ENCODE measurements at places on chromosomes 7 and 10.

- no peak for DNase-seq
Observed at GRCh38 chr7:154578336-154578735, 424.6 kb downstream of the PAXIP1 start.

DNA sequence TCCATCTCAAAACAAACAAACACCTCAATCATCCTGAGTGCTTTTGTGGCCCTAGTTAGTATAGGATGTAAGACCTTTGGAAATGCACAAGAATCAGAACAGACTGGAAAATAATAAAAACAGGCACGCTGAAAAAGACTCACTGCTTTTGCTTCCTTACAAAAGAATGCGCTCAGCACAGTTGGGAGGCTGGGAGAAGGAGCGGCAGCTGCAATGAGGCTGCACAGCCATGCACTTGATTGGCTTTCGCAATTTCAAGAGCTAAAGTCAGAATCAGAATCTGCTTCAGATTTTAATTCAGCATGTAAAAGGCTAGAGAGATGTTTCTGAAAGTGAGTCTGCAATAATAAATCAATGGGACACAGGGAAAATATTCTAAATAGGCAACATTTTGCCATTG is 97.2 kb downstream of the FRMD4A start:
- no peak for DNase-seq

- DNase-seq: no peak
Observed at GRCh38 chr7:71696511-71696910, 564.6 kb downstream of the GALNT17 start.

- DNase-seq: no peak
Observed at GRCh38 chr10:13820964-13821337, 234.2 kb downstream of the PRPF18 start.

DNA sequence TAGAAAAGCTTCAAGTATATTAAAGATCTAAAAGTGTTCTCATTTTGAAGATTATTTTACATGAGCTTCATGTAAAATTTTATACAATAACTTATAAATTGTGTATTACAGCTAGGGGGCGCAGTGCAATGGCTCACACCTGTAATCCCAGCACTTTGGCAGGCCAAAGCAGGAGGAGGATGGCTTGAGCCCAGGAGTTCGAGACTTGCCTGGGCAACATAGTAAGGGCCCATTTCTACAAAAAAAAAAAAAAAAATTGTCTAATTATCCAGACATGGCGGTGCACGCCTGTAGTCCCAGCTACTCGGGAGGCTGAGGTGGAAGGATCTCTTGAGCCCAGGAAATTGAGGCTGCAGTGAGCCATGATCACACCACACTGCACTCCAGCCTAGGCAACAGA is 16.6 kb downstream of the ACBD5 start:
- peak; percentile 5 for DNase-seq

- DNase-seq: no peak
Observed at GRCh38 chr10:6400821-6401465, 179.1 kb downstream of the PRKCQ start.

DNA sequence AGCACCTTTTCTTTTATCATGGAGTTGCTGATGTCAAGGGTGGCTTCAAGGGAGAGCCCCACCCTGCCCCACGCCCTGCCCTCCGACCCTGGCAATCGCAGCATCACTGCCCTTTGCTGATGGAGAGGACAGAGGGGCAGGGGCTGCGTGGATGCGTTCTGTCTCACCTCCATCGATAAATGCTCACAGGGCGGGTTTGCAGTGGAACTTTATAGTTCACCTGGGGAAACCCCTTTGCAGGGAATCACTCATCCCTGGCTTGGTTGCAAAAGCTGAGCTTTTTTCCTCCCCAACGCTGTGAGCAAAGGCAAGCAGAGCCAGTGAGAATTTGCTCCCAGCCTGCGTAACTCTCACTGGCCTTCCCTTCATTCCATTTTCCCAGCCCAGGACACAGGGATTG is 176.8 kb downstream of the WDR37 start:
- no peak for DNase-seq

DNA sequence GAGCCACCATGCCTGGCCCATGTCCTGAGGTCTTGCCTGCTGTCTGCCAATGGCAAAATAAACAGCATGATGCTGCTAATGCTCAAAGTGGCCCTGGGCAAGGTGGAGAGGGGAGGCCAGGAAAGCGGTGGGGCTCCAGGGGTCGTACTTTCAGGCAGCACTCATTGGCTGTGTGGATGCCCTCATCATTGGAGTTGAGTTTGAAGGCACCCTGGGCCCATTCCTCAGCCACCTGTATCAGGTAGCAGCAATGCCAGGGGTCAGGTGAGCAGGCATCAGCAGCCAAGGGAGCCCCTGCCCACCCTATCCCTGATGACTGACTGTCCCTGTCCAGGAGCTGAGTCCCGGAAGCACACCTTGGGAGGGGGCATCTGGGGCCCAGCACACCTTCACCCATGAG is 902.5 kb upstream of the ZNF722 start:
- DNase-seq: no peak

- no peak for DNase-seq
Observed at GRCh38 chr7:105791926-105792325, 84.5 kb downstream of the ATXN7L1 start.

- DNase-seq: no peak
Observed at GRCh38 chr10:95352684-95353083, 61.9 kb upstream of the PDLIM1 start.

GRCh38 chr7:108135446-108136190 is 5.5 kb upstream of the LAMB4 start:
- DNase-seq: no peak

DNA sequence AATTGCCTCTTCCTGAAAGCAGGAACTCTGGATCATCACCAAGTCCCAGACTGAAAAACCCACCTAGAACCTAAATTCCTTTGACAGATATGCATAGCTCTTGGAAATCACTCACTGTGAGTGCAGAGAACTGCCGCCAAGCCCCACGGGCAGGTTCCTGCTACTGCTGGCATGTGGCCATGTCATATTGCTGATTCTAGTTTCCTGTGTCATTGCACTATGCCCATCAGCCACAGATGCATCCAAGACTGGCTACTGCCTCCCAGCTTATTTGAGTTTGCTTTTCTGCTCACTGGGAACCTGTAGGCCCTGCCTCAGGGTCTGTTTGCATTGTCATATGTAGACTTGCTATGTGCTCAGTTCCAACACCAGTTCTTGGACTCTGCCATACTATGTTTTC is 786.0 kb downstream of the GRID1 start:
- DNase-seq: no peak

GRCh38 chr10:131169146-131169545 is 142.4 kb downstream of the TCERG1L start:
- no peak for DNase-seq

DNA sequence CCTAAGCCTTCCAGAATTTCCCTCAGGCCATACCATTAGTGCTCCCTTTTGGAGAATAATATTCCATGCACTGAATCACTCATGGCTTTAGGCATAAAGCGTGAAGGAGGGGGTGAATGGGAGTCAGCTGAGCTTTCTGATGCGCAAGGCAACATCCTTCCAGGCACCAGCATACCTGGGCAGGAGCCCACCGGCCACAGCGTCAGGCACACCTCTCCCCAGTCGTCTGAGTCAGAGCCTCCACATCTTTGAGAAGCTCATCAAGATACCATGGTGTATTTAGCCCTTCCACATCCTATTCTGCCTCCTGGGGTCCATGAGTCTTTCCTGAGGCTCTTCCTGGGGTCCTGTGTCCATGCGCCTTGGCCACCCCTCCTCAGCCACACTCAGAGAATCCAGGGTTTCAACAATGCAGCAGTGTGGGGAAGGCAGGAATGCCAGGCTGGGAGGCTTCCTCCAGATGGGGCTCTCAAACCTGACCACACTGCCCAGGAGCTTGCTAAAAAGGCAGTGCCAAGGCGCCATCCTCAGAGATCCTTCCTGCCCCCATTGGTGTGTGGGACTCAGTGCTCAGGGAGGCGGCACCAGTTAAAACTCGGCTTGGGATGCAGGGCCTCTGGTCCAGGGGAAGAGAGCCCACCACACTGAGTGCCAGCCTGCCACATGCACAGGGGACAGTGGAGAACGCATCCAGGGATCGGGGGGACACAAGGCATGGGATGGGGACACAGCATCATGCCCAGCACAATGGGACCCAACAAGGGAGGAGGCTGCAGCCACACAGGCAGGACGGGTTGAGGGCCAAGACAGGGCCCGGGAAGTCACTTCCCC is 31.6 kb downstream of the RASGEF1A start:
- peak; percentile 7 for DNase-seq

DNA sequence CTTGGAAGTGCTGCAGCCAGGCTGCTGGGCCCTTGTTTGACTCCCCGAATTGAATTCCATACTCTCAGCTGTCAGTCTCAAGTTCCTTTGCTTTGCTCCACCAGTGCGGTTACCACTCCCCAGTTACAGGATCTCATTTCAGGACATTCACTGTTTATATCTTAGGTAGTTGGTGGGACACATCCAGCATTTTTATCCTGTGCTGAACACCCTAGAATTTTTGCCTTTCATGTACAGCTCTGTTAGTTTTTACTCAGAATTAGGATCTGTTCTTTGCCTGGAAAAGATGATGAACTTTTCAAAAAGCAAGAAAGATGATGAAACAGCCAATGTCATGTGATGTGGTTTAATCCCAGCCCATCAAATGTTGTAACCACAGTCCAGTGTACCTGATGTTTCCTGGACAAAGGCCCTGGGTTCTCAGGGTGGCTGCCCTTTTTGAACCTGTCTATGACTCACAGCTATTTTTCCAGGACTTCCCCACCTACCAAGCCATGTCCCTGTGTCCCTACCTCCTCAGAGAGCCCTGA is 149.7 kb downstream of the NOC3L start:
- DNase-seq: no peak

DNA sequence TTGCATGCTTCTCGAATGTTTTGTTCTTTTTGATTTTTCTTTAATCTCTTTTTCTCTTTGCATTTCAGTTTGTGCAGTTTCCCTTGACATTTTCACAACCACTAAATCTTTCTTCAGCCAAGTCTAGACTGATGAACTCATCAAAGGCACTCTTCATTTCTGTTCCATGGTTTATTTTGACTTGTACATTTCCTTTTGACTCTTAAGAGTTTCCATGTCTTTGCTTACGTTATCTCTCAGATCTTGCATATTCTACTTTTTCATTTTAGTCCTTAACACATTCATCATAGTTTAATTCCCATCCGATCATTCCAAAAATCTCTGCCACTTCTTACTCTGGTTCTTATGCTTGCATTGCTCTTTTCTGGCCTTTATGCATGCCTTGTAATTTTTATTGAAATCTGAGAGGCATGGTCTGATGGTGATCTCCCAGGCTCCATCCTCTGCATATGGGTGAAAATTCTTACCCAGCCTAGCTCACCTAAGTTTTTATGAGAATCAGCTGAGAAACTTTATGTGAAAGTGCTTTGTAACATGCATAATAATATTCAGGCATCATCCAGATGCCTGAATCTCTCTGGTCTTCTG is 202.8 kb upstream of the IGFBP3 start:
- no peak for DNase-seq

DNA sequence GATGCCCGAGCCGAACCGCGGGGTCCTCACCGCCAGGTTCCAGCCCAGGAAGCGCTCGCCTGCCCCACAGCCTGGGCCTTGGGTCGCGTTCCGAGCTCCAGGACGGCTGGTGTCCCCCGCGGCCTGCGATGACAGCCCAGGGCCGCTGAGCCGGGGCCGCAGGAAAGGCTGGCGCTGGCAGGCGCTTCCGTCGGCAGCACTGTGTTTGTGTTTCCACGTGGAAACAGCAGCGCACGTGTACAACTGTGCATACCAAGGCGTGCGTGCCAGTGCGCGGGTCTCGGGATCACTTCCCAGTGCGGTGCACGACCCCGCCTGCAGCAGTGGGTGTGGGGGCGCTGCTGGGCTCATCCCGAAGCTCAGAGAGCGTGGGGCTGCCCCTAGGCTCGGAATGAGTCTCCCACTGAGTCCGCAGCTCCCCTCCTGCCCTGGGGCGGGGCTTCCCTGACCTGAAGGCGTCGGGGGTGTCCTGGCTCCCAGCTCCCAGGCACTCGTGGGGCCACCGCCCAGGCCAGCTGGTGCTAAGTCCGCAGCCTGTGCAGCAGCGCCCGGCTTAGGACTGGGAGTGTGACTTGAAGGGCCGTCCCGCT is 17.2 kb downstream of the AP5Z1 start:
- DNase-seq: no peak

GRCh38 chr7:79217468-79217867 is 236.0 kb downstream of the MAGI2 start:
- DNase-seq: peak; percentile 35

- DNase-seq: no peak
Observed at GRCh38 chr7:55524558-55525310, 47.6 kb downstream of the VOPP1 start.

- no peak for DNase-seq
Observed at GRCh38 chr7:157007470-157008066, 2.9 kb downstream of the MNX1 start.

DNA sequence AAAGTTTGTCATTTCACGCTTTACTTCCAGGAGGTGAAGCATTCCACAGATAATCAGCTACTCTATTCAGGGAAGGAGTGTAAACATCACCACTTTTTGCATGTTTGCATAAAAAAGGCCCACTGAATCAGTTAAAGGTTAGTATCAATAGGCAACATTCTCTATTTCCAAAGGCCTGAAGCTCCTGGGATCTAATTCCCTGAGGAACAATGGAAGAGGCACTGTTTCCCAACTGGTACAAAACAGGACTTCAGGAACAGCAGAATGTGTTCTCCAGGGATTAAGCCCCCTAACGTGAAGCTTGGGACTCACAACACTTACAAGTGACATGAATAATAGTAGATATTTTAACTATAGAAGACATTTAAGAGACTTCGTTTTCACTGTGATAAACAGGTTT is 6.1 kb downstream of the LRRN3 start:
- no peak for DNase-seq

- DNase-seq: no peak
Observed at GRCh38 chr10:15295537-15296325, 75.4 kb downstream of the FAM171A1 start.

DNA sequence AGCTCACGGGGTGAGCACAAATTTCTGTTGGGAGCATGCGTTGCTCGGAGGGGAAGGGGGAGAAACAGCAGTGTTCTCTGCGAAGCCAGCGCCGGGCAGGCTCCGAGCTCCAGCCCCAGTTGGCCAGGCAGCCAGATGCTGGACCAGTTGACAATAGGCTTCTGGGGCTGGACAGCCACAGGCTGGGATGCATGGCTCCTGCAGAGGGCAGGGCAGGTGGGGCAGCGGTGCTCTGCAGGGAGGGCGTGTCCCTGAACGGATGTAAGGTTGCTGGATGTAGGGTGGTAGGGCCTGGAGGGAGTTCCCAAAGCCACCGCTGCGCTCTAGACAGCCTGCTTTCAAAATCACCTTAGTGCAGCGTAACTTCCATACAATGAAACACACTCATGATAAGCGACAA is 574.9 kb downstream of the GLRX3 start:
- no peak for DNase-seq

DNA sequence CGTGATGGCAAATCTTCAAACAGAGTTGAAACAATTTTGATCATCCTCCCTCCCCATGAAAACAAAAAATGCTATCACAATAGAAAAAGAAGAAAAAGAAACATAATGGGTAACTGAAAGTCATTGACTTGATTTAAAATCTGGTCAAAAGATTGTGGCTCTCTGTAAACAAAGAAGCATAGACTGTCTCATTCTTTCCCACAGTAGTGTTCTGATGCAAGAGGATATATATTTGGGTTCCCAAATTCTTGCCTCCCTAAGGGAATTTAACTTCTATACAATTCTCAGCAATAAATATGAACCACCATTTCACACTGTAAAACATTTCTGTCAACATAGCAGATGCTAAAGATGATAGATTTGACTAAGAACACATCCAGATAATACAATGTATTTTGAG is 32.8 kb upstream of the MEOX2 start:
- DNase-seq: no peak

- DNase-seq: no peak
Observed at GRCh38 chr7:30330134-30331111, 46.0 kb downstream of the ZNRF2 start.

All from NCI-H226 (cell line).